ENCODE measurements at places on chromosomes 7 and 10.

DNA sequence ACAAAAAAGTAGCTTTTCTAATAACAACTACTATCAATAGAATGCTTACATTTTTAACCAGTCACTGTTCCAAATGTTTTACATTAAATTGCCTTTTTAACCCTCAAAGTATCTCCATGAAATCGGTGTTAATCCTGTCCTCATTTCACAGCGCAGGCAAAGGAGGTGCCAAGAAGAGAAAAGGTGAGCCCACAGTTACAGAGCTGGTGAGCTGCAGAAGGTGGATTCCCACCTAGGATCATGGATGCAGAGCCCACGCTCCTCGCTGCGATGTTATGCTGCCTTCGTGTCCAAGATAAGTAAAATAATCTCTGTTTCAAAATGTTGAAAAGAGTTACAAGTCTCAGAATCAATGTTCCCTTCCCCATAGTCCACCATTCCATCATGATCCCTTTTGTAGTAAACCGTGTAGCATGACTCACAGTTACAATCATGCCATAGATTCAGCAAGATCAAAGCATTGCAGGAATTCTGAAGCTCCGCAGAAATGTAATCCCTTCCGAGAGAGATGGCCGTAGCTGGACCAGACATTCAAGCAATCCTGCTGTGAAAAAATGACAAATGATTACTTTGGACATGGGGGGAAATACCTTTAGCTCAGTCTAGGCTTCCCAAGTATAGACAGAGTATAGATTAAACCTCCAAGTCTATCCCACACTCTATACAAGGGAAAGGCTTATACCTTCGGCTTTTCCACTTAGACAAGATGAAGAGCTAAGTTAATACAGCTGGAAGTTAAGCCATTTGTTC is 394.7 kb upstream of the AKR1E2 start:
- DNase-seq: no peak

DNA sequence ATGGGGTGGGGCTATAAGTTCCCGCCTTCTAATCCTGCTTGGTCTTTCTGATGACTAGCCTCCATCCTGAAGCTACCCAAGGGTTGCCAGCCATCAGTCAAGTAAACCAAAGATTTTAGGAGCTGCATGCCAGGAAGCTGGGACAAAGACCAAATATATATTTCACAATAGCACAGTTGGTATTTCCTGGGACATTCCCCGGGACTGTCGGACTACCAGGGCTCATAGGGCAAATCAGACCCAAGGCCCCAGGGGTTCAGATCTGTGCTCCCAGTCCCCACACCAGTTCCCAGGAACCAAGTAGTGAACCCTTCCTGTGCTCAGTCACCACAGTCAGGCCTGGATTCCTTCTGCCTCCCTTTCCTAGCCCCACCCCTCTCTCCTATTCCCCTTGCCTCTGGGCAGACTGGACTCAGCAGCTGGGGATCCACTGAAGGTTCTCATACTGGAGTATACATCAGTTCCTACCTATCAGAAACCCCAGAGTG is 5.7 kb upstream of the CXCL12 start:
- no peak for DNase-seq

- DNase-seq: no peak
Measured at GRCh38 chr10:93469454-93469853, 12.7 kb downstream of the MYOF start.

- DNase-seq: no peak
Measured at GRCh38 chr10:71355886-71356285, 36.8 kb downstream of the SLC29A3 start.

DNA sequence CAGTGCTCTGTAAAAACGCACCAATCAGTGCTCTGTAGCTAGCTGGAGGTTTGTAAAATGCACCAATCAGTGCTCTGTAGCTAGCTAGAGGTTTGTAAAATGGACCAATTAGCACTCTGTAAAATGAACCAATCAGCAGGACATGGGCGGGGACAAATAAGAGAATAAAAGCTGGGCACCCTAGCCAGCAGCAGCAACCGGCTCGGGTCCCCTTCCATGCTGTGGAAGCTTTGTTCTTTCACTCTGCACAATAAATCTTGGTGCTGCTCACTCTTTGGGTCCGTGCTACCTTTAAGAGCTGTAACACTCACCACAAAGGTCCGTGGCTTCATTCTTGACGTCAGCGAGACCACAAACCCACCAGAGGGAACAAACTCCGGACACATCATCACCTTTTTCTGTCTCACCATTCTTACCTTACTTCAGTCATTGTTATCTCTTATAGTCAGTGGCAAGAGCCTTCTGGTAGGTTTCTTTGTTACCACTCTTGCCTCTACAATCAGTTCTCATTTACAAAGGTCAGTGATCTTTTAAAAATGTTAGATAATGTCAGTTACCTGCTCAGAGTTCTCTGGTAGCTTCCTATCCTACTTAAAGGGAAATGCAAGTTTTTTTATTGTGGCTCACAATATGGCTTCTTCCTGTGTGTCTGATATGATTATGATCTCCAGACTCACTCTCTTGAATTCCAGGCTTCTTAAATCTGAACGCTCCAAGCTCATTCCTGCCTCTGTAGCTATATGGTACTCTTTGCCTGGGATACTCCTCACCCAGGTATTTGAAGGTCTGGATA is 4.5 kb downstream of the STAM start:
- peak; percentile 39 for DNase-seq

DNA sequence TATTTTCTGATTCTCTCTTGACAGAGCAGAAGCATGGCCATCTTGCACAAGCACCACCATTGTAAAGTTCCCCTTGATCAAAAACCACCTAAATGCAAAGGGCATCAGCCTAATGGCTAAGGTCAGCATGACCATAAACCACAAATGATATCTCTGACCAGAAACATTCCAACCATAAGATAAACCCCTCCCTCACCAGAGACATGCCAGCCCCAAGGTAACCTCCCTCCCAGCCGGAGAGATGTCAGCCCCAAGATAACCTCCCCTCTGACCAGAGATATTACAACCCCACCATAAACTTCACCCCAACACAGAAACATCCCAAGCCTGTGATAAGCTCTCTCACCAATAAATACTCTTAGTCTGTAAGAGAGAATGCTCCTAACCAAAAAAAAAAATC is 72.1 kb upstream of the CDK1 start:
- DNase-seq: no peak

GRCh38 chr7:53431901-53432300 is 396.5 kb downstream of the POM121L12 start:
- DNase-seq: no peak

GRCh38 chr7:38382684-38383083 is 109.2 kb upstream of the TARP start:
- DNase-seq: no peak

DNA sequence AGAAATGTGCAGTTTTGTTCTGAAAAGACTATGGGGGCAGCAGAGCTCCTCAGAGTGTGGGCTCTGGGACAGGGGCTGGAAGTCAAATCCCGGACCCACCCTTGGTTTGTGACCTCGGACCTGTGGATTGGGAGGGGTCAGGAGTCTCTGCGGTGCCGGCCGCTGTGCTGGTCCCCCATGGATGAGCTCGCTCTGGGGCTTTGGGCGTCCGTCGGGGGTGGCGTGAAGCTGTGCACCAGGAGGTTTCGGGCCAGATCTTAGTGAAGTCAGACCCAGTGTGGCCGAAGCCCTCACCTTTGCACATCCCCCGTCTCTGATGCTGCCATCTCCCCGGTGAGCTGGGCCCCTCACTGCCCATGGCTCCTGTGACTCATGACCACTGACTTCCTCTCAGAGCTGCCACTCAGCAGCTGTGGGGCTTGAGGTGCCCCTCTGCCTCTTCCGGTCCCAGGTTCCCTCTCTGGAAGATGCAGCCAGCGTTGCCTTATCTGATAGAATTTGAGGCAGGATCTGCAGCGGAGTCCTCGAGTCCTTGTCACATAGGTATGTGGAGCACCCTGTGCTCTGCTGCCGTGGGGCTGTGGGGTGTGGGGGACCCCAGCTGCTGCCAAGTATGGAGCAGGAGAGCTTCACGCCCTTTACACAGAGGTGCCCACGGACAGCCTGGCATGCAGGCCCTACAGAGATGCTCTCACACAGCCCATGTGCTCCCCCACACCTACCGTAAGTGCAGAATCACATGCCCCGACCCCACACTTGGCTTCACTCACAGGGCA is 11.4 kb upstream of the SCART1 start:
- peak; percentile 21 for DNase-seq

DNA sequence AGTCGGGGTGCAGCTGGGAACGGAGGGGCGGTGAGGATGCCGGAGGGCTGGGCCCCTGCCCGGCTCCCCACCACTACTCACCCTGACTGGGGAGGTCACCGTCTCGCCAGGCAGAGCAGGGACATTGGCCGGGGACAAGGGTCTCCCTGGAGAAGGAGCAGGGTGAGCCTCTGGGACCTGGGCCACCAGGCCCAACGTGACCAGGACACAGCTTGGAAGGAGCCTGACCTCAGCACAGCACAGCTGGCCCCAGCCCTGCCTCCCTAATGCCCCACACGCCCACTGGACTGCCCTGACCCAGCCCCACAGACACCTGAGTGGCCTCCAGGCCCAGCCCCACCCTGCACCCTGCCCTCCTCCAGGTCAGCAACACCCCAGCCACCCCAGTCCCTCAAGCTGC is 21.1 kb downstream of the MICALL2 start:
- no peak for DNase-seq

DNA sequence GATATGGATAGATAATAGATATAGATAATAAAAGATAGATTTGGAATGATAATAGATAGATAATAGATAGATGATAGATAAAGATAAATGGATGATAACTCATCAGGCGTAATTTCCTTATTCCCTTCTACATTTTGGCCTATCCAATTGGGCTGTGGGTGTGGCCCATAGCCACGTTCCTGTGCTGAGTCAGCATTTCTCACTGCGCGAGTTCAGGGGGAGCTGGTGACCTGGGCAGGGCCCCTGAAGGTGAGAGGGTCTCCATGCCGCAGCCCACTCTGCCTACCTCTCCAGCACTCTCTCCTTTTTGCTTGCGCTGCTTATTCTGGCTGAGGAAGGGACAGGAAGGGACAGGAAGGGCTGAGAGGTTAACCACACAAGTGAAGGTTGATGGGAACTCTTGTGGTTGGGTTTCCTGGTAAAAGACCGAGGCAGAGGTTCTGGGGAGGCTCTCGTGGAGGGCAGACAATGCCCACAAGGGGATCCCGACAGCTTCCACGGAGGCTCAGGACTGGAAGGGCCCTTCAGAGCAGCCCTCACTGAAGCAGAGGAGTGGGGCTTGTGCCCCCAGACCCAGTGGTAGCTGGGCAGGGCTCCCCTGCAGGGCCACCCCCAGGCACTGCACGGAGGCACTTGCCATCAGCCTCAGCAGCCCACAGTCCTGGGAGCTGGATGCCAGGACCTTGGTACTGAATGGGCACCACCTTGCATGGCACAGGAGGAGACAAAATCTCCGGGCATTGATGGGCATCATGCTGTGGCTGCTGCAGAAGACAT is 247.3 kb upstream of the PITRM1 start:
- no peak for DNase-seq

DNA sequence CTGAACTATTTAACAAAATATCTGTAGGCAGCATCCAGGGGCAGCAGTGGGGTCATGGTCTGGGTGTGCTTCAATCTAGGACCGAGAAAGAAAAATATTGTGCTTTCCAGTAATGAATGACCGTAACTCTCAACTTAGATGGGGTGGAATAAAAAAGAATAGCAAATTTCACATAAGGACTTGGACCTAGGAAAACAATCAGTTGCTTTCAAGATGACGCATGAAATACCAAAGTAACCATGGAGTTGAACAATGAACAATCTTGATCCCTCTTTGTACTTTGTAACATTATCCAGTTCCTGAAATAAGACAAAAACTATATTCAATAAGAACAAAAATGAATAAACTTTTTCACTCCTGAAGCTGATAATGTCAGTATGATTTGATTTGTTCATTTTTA is 167.1 kb downstream of the C7orf25 start:
- no peak for DNase-seq

- DNase-seq: no peak
Measured at GRCh38 chr10:132746801-132747625, 38.9 kb downstream of the NKX6-2 start.

Data from stimulated activated CD4-positive, alpha-beta T cell treated with anti-CD3 and anti-CD28 coated beads, Interleukin-2, amount 100 ng/mL, for 24 hours (primary cell).